ENCODE measurements at places on chromosomes 12 and 14. TPM values are rescaled to one million over a fixed set of nuclear protein-coding genes. Genes with fewer than 3 reads are reported as not detected.
A peak's percentile ranks its signal among the peaks of the same experiment; 100 is the strongest.

DNA sequence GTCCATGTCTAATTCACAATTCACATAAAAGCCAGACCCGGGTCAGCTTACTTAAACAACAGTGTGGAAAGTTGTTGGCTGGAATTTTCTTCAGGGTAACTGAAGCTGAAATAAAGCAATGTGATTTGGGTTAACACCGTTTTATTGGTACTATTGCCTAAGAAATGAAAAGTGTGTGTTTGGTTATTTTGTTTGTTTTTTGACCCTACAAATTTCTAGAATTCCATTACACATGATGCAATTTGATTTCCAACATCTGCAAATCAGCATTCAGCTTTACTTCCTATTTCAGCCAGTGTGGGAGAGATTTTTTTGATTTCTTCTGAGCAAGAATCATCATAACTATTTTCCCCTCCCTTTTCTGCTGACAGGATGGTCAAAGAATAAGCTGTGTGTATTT lies 45.7 kb upstream of the CLMN start:
- no peak for DNase-seq
- no peaks in the 10 kb centered on the region for H3K27me3 ChIP-seq
- H3K4me3 ChIP-seq: no peak overlapping the region
- H3K4me1 ChIP-seq: no peaks in the 10 kb centered on the region
- no peak overlapping the region for H3K27ac ChIP-seq

GRCh38 chr14:100401792-100402191 lies 78.7 kb downstream of the SLC25A47 start:
- H3K4me1 ChIP-seq: no peaks in the 10 kb centered on the region
- no peak overlapping the region for H3K27ac ChIP-seq
- no peaks in the 10 kb centered on the region for H3K27me3 ChIP-seq
- DNase-seq: no peak
- no peak overlapping the region for H3K4me3 ChIP-seq

DNA sequence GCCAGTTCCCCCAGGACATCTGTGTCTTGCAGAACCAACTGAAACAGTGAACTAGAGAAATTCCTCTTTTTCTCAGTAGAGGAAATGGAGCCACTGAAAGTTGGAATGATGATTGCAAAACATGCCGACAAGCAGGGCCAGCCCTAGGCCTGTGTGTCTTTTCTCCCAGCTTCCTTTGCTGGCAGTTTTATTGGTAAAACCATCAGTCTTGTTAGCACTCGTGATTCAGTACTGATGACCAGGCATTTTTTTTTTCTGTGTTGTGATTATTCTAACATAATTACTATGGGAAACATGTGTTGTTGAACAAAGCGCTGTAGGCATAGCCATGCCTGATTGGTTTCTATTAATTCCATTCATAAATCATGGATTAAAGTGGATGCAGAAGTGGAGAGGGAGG lies 620.7 kb downstream of the AACS start:
- H3K4me3 ChIP-seq: no peak overlapping the region
- H3K27ac ChIP-seq: no peak overlapping the region
- H3K27me3 ChIP-seq: no peaks in the 10 kb centered on the region
- no peaks in the 10 kb centered on the region for H3K4me1 ChIP-seq
- H3K36me3 ChIP-seq: no peaks in the 10 kb centered on the region

DNA sequence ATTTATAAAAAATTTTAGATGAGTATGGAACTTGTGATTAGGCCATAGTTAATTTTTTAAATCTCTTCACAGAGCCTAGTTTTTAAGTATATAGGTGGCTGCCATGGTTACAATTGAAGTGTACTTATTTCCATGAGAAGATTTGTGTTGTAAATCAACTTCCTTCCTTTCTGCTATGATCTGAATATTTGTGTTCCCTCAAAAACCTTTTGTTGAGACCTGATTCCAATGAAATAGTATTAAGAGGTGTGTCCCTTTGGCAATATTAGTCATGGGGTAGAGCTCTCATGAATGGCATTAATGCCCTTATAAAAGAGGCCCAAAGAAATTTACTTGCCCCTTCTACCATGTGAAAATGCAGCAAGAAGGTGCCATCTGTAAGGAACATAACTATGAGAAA lies 28.8 kb downstream of the ETNK1 start:
- H3K36me3 ChIP-seq: no peaks in the 10 kb centered on the region
- H3K4me3 ChIP-seq: no peak overlapping the region
- H3K27me3 ChIP-seq: no peaks in the 10 kb centered on the region
- H3K4me1 ChIP-seq: peaks cover 4% of the 10 kb centered on the region
- DNase-seq: no peak
- no peak overlapping the region for H3K27ac ChIP-seq

- H3K4me3 ChIP-seq: no peak overlapping the region
- no peaks in the 10 kb centered on the region for H3K36me3 ChIP-seq
- no peak for DNase-seq
Measured at GRCh38 chr12:94616203-94616729, 34.1 kb downstream of the TMCC3 start.

DNA sequence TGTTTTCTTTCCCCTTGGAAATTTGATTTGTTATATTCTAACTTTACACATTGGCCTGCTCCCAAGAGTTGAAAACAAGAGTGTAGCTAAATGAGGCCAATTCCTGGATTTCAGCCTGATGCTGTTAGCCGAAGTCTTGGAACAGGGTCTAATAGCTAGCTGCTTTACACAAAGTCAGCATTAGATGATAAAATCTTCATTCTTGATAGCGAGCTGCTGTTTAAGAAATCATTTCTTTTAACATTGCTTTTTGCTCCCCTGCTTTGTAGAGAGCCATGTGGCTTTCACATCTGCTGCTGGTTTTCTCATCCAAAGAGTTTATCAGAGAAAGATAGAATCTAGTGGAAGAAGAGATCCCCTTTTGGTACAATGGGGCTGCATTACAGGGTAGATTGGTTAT lies 22.3 kb downstream of the FBXW8 start:
- no peak overlapping the region for H3K4me3 ChIP-seq
- H3K4me1 ChIP-seq: no peaks in the 10 kb centered on the region
- no peak overlapping the region for H3K27ac ChIP-seq
- DNase-seq: peak; percentile 7
- no peaks in the 10 kb centered on the region for H3K27me3 ChIP-seq

GRCh38 chr14:45526715-45527549 lies 273.9 kb upstream of the MIS18BP1 start:
- no peaks in the 10 kb centered on the region for H3K36me3 ChIP-seq
- no peak overlapping the region for H3K4me3 ChIP-seq
- no peaks in the 10 kb centered on the region for H3K27me3 ChIP-seq
- no peaks in the 10 kb centered on the region for H3K4me1 ChIP-seq
- DNase-seq: no peak
- H3K27ac ChIP-seq: no peak overlapping the region

GRCh38 chr12:96497855-96498254 lies 8.5 kb downstream of the CFAP54 start:
- peak; percentile 42 for DNase-seq
- H3K36me3 ChIP-seq: no peaks in the 10 kb centered on the region
- H3K4me1 ChIP-seq: peaks cover 7% of the 10 kb centered on the region
- no peaks in the 10 kb centered on the region for H3K27me3 ChIP-seq
- H3K4me3 ChIP-seq: no peak overlapping the region
- no peak overlapping the region for H3K27ac ChIP-seq

DNA sequence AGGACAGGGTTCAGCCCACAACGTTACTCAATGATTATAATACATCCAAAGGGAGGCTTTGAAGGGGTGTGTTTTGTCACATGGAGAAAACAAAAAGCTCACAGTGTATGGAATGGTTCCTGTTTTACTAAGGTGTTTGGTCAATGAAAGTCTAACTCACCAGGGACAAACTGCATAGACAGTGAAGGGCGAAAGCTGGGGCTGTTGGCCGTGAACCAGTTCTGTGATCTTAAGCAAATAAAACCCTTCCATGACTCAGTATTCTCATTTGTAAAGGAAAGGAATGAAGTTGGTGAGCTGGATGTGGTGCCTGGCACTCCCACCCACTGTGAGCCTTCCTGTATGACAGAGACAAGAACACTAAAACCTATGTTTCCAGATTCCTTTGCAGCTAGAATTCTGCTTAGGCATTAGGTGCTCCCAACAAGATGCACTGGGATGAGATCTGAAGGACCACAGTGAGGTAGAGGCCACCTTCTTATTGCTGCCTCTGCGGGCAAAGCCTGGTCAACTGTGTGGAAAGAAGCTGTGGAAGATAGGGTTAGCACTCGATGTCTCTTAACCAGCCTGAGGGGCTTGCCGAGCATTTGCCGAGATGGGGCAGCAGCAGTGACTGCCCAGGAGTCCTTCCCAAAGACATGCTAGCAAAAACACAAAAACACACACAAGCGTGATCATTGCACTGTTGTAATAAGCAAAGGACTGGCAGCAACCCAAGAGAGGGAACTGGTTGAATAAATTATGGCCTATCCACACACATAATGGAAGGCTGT lies 48.5 kb downstream of the VCPKMT start:
- H3K27me3 ChIP-seq: no peaks in the 10 kb centered on the region
- no peaks in the 10 kb centered on the region for H3K4me1 ChIP-seq
- peak; percentile 47 for DNase-seq
- no peak overlapping the region for H3K27ac ChIP-seq
- no peaks in the 10 kb centered on the region for H3K36me3 ChIP-seq
- H3K4me3 ChIP-seq: no peak overlapping the region

DNA sequence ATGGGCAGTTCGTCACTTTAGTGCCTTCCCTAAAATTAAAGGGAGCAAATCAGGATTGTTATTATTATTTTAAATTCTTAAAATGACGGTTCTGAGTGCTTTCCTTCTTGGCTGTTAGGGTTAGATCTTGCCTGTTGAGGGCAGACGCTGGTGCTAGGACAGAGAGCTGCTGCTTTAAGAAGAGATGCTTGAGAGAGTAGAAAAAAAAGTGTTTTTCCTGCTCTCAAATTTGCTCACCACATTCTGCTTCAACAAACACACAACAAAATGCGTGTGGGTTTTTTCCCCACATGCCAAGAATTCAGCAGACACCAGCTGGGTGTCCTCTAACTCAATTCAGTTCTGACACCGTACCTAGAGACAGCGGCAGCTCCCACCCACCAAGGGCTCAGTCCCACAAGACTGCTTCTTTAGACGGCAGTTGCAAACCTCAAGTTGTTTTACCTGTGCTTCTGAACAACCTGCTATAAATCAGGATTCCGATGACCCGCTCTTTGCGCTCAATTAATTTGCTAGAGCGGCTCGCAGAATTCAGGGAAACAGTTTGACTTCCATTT lies 75.8 kb upstream of the RIN3 start:
- no peak overlapping the region for H3K27ac ChIP-seq
- no peak overlapping the region for H3K4me3 ChIP-seq
- DNase-seq: no peak
- no peaks in the 10 kb centered on the region for H3K4me1 ChIP-seq
- no peaks in the 10 kb centered on the region for H3K36me3 ChIP-seq
- H3K27me3 ChIP-seq: peaks cover 3% of the 10 kb centered on the region

GRCh38 chr12:109989380-109989779 lies 6.8 kb downstream of the GIT2 start:
- H3K4me3 ChIP-seq: no peak overlapping the region
- peaks cover 5% of the 10 kb centered on the region for H3K36me3 ChIP-seq
- H3K27me3 ChIP-seq: no peaks in the 10 kb centered on the region
- no peak for DNase-seq

DNA sequence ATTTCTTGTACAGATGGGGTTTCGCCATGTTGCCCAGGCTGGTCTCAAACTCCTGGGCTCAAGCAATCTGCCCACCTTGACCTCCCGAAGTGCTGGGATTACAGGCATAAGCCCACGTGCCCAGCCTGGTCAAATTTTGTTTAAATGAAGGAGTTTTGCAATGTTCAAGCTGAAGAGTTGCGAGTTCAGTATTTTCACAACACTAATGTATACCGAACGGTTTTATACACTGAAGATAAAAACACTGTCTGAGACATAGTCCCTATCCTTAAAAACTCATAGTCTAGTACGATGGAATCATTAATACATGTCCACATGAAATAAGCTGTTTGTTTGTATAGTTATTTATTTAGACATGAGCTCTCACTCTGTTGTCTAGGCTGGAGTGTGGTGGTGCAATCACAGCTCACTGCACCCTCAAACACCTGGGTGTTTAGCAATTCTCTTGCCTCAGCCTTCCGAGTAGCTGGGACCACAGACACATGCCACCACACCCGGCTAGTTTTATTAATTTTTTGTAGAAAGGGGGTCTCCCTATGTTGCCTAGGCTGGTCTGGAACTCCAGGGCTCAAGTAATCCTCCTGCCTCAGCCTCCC lies 15.4 kb downstream of the TRAPPC6B start:
- DNase-seq: no peak
- peaks cover 2% of the 10 kb centered on the region for H3K36me3 ChIP-seq
- no peak overlapping the region for H3K27ac ChIP-seq
- H3K4me3 ChIP-seq: no peak overlapping the region

DNA sequence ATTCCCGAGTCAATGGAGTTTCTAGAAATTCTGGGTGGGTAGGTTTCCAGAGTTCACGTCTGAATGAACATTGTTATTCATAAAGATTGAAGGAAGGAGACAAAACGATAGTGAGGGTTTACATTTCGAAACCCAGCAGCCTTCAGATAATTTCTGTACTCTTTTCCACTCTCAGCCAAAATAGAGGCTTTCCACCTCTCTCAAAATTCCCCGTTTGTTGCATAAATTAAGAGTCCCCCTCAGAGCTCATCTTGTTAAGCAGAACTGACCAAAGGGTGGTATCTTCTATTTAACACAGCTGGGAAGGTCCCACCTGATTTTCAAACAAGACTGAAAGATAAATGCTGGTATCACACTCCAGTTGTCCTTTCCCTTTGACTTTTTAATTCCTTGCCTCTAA lies 21.5 kb upstream of the YARS2 start:
- H3K4me1 ChIP-seq: no peaks in the 10 kb centered on the region
- no peaks in the 10 kb centered on the region for H3K36me3 ChIP-seq
- H3K27me3 ChIP-seq: no peaks in the 10 kb centered on the region
- H3K27ac ChIP-seq: no peak overlapping the region

DNA sequence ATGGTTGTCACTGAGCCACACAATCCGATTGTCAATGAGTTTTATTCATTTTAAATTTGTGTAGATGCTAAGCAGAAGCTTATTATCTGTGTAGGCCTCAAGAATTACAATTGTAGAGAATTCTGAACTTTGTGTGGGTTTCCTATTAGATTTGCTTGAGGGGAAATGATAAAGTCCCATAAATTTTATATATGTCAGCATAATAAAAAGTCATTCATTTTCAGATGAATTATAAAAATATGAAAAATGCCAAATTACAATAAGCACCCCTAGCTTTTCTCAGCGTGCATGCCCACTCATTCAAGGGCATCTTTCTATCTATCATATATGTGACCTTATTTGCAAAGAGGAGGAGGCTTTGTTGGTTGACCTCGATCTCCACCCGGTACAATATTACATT lies 1041.1 kb upstream of the FOXG1 start:
- H3K36me3 ChIP-seq: no peaks in the 10 kb centered on the region
- no peak overlapping the region for H3K27ac ChIP-seq
- H3K27me3 ChIP-seq: no peaks in the 10 kb centered on the region
- no peak for DNase-seq
- H3K4me3 ChIP-seq: no peak overlapping the region

GRCh38 chr12:27553941-27554340 lies 29.9 kb downstream of the PPFIBP1 start:
- no peaks in the 10 kb centered on the region for H3K36me3 ChIP-seq
- H3K4me3 ChIP-seq: peak overlapping the region; percentile 27
- H3K27me3 ChIP-seq: no peaks in the 10 kb centered on the region

PMEL gene
- 0.26 TPM for total RNA-seq

AKAP6 gene
- 10.9 TPM for total RNA-seq

TPI1 gene
- total RNA-seq: 906 TPM

PPM1H gene
- total RNA-seq: 3.1 TPM

LRP1-AS gene
- total RNA-seq: not detected

ABCC9 gene
- 9.9 TPM for total RNA-seq

MLH3 gene
- total RNA-seq: 53.8 TPM

RDH12 gene
- total RNA-seq: not detected

TSHR gene
- not detected for total RNA-seq

All from fibroblast of lung (primary cell).